ENCODE measurements at places on chromosomes 4 and X.

DNA sequence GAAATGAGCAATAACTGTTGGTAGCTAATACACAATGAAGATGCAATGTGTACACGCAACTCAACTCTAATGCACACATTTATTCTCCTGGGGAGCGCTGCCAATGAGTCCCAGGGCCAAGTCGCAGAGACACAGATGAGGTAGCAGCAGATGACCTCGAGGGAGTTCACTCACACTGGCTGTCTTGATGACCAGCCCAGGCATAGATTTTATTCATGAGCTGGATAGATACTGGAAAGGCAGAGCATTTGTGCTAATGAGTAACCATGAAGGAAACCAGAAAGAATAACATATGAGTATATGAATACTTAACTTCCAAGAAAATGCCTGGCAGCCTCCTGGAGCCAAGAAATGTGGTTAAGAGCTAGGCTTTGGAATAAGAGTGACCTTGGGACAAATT lies 42.3 kb downstream of the RASL11B start:
- no peak for DNase-seq

- DNase-seq = no peak
Measured at GRCh38 chrX:39158801-39159657, 357.8 kb downstream of the MID1IP1 start.

- DNase-seq = no peak
Measured at GRCh38 chrX:153903238-153903980, 1.1 kb upstream of the AVPR2 start.

GRCh38 chr4:2127609-2128332 lies 68.6 kb downstream of the NAT8L start:
- DNase-seq = no peak

DNA sequence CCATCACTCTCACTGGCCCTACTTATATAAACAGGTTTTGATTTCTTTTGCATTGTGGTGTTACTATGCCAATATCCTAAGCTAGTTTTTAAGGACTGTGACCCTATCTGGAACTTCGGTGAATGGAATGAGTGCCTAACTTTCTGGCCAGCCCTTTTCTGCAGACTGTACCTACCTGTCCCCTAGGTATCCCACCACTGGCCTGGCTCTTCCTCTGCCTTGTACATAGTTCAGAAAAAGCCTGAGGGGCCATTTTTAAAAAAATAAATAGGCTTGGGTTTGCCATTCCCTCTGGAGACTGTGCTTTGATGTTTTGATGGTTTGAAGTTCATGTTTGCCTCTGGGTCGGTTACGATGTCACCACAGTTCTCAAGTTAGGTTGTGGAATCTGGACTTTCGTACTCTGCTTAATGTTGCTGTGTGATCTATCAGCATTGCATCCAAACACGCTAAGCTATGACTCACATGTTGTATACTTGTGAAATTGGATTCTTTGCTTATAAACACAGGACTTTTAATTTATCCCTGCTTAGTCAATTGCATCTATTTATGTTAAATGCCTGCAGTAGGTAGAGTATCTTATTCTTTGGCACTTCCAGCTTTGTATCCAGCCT lies 182.0 kb downstream of the ANKRD50 start:
- DNase-seq = no peak

Data from activated CD8-positive, alpha-beta memory T cell treated with anti-CD3 and anti-CD28 coated beads for 48 hours (primary cell).